ENCODE measurements at places on chromosomes 3 and 15.

- DNase-seq: no peak
Observed at GRCh38 chr3:76855451-76855850, 184.4 kb upstream of the ROBO2 start.

GRCh38 chr15:95018888-95019545, 787.7 kb downstream of the MCTP2 start:
- DNase-seq: no peak

- DNase-seq: no peak
Observed at GRCh38 chr3:58962040-58962651, 87.7 kb downstream of the CFAP20DC start.

DNA sequence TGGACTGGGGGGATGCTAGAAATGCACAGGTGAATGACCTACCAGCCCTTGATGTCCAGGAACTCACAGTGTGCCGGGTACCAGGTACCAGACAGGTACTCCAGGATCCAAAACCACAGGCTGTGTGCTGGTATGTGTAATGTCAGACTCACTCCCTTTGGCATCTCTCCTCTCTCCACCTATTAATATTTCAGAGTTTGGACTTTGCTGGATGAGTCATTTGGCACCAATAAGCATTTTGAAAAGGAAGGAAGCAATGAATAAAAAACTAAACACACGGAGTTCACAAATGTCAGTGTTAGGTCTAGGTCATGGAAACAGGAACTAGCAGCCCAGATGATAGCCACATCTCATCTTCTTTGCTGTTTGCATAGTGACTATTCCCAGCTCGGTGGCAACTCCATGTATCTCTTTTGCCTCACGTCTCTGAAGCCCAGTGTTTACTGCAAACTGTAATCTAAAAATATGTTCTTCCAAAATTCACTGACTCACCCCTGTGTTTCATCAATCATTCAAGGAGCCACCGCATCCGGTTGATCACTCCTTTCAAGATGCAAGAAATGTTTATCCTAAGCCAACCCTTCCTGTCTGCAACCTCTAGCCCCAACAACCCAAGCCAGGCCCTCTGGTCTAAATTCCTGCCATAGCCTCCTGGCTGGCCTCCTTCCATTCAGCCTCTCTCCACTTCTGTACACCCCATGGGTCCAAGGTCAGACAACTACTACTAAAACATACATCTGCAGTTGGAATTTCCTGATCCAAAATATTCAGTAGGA, 8.4 kb downstream of the ITGB5 start:
- DNase-seq: no peak
